ENCODE measurements at places on chromosomes 7 and 10. TPM values are rescaled to one million over a fixed set of nuclear protein-coding genes. Genes with fewer than 3 reads are reported as not detected.

DNA sequence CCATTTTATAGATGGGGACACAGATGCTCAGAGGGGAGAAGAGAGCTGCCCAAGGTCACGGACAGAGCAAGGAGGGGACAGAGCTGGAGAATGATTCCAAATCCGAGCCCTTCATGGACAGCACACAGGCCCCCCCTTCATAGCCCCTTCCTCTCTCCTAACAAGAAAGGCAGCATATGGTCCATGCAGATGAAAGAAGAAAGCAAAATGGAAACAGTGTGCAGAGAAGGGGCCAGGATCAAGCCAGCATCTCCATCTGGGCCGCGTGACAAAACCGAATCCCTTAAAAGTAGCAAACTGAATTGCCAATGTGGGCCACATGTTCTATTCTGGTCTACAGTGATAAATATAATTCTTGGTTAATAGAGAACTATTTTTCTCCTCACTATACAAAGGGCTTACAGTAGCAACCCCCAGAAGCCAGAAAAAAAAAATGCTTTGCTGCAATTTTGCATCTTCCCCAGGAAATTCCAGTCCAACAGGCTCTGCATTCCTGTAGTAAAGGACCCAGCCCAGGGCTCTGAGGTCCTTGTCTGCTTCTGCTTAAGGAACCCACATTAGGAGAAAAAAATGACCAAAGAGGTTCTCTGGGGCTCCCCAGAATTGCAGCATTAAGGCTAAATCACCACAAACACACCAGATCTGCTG, 7.8 kb downstream of the CPXM2 start:
- no peak for DNase-seq
- peaks cover 3% of the 10 kb centered on the region for H3K4me1 ChIP-seq
- no peaks in the 10 kb centered on the region for H3K36me3 ChIP-seq

The NRG3 gene
- 1.6 TPM for total RNA-seq

- no peaks in the 10 kb centered on the region for H3K36me3 ChIP-seq
- H3K4me1 ChIP-seq, result peaks cover 9% of the 10 kb centered on the region
- no peak overlapping the region for H3K27ac ChIP-seq
- no peaks in the 10 kb centered on the region for H3K27me3 ChIP-seq
- no peak for DNase-seq
These were observed 15.9 kb downstream of the HYCC1 start for GRCh38 chr7:22997871-22998518.

GRCh38 chr10:11191678-11192077, 174.0 kb downstream of the CELF2 start:
- no peak overlapping the region for H3K27ac ChIP-seq
- H3K4me3 ChIP-seq, result no peak overlapping the region
- H3K4me1 ChIP-seq, result peaks cover 9% of the 10 kb centered on the region
- no peaks in the 10 kb centered on the region for H3K36me3 ChIP-seq

GRCh38 chr7:42167206-42167605, 69.8 kb downstream of the GLI3 start:
- no peaks in the 10 kb centered on the region for H3K27me3 ChIP-seq
- peaks cover 4% of the 10 kb centered on the region for H3K36me3 ChIP-seq
- no peak for DNase-seq
- no peaks in the 10 kb centered on the region for H3K4me1 ChIP-seq

GRCh38 chr10:72756674-72757385, 64.9 kb downstream of the MCU start:
- peaks cover 8% of the 10 kb centered on the region for H3K4me1 ChIP-seq
- no peaks in the 10 kb centered on the region for H3K27me3 ChIP-seq
- H3K27ac ChIP-seq, result peak overlapping the region; percentile 54
- H3K4me3 ChIP-seq, result peak overlapping the region; percentile 44
- DNase-seq, result peak; percentile 49
- no peaks in the 10 kb centered on the region for H3K36me3 ChIP-seq

DNA sequence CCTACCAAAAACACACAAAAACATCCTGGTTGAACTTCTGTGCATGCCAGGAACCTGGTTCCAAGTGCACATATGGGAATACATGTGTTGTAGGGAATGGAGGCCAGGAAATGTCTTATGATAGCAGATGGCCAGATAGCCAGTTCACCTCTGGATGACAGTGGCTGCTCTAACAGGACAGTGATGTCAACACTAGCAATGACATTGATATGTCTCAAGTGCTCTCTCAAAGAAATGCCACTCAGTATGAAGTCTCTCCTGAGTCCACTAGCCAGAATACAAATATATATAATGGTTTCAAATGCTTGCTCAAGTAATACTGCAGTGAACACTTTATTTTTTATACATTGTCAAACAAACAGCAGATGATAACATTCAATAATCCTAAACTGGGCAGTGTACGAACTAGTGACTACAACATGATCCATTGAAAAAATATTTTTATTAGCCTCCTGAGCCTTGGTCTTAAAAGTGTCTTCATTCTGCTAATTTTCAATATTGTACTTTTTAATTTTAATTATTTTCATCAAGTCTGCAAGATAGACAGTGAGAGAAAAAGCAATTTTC, 26.0 kb upstream of the PCDH15 start:
- H3K4me1 ChIP-seq, result no peaks in the 10 kb centered on the region
- H3K27me3 ChIP-seq, result no peaks in the 10 kb centered on the region
- no peak overlapping the region for H3K4me3 ChIP-seq
- no peak overlapping the region for H3K27ac ChIP-seq

GRCh38 chr10:27654284-27654683, 91.3 kb downstream of the MKX start:
- H3K4me3 ChIP-seq, result no peak overlapping the region
- no peaks in the 10 kb centered on the region for H3K27me3 ChIP-seq
- no peaks in the 10 kb centered on the region for H3K4me1 ChIP-seq
- H3K36me3 ChIP-seq, result no peaks in the 10 kb centered on the region
- DNase-seq, result no peak

The PON2 gene
- total RNA-seq, result 26.7 TPM

DNA sequence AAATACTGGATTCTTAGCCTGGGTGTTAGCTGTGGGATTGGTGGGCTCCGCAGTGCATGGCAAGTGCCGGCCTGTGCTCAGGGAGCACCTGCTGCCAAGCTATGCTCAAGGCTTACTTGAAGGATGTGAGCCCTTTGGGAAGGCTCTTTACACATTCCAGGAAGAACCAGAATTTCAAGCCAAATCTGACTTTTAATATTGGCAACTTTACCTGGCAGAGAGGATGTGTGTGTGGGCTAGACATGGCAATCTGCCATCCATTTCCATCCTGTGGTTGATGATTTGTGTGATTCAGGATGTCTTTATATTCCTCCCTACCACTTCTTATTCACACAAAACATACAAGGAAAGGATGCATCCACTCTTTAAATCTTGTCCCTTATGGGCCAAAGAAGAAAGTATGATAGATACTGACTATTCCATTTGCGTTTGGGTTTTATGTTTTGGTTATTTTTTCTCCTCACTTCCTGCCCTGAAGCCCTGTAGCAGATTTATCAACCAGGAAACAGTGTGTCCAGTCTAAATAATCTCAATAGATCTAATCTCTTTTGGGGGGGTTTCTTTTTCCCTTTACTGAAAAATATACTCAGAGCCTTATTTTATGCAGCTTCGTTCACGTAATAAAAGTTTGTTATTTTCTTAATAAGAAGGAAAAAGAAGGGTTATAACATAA, 247.1 kb downstream of the COBL start:
- H3K27me3 ChIP-seq, result no peaks in the 10 kb centered on the region
- H3K4me3 ChIP-seq, result no peak overlapping the region
- no peak for DNase-seq
- no peak overlapping the region for H3K27ac ChIP-seq
- H3K4me1 ChIP-seq, result peaks cover 2% of the 10 kb centered on the region

GRCh38 chr7:155322530-155322929, 24.9 kb downstream of the INSIG1 start:
- DNase-seq, result no peak
- H3K4me1 ChIP-seq, result no peaks in the 10 kb centered on the region
- H3K36me3 ChIP-seq, result no peaks in the 10 kb centered on the region
- H3K27me3 ChIP-seq, result no peaks in the 10 kb centered on the region

The DBNL gene
- 52.8 TPM for total RNA-seq

The SEPTIN7 gene
- total RNA-seq, result 188 TPM

The PAPOLB gene
- 0.13 TPM for total RNA-seq

DNA sequence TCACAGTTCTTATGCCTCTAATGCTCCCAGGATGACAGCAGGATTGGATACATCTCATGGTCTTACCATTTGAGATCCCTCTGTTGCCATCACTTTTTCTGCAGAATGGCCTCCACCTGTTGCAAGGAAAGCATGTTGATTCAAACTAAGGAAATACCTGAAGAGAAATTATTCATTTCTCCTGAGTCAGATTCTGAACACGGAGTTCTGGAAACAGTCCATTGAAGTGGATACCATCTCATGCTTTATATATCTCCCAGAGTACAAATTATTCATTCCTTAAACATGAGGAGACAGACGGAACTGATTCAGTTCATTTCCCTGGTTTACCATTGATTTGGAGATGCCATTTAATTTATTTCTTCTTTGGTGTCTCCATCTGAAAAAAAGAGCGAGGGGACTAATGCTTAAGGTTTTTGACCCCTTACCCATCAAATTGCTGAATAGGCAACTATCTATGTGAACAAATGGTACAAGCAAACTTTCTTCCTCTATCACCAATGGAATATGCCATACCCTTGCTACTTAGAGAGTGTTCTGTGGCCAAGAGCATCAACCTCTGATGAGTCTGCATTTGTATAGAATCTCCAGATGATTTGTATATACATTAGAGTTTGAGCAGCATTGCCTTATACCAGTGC, 305.0 kb upstream of the LRGUK start:
- no peak overlapping the region for H3K4me3 ChIP-seq
- DNase-seq, result no peak
- no peaks in the 10 kb centered on the region for H3K27me3 ChIP-seq
- no peak overlapping the region for H3K27ac ChIP-seq
- no peaks in the 10 kb centered on the region for H3K36me3 ChIP-seq

DNA sequence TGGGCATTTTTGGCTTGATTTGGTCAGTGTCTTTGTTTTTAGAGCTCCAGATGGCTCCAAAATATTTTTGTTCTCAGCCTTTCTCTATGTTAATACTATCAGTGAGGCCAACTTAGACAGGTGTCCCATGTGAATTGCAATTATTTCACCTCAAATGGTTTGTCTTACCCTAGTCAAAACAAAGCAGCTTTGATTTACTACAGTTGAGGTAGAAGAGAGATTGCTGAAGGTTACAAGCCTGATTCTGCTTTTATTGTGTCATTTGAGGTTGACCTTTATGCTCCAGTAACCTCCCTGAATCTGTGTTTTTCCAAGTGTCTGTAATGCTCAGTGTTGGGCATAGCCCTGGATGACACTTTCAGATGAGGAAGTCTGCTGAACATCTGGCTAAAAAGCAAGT, 882.9 kb downstream of the NRG3 start:
- H3K4me3 ChIP-seq, result no peak overlapping the region
- no peak overlapping the region for H3K27ac ChIP-seq
- H3K36me3 ChIP-seq, result peaks cover 8% of the 10 kb centered on the region
- no peaks in the 10 kb centered on the region for H3K27me3 ChIP-seq
- peaks cover 2% of the 10 kb centered on the region for H3K4me1 ChIP-seq
- DNase-seq, result no peak

The SFTPA1 gene
- total RNA-seq, result not detected

DNA sequence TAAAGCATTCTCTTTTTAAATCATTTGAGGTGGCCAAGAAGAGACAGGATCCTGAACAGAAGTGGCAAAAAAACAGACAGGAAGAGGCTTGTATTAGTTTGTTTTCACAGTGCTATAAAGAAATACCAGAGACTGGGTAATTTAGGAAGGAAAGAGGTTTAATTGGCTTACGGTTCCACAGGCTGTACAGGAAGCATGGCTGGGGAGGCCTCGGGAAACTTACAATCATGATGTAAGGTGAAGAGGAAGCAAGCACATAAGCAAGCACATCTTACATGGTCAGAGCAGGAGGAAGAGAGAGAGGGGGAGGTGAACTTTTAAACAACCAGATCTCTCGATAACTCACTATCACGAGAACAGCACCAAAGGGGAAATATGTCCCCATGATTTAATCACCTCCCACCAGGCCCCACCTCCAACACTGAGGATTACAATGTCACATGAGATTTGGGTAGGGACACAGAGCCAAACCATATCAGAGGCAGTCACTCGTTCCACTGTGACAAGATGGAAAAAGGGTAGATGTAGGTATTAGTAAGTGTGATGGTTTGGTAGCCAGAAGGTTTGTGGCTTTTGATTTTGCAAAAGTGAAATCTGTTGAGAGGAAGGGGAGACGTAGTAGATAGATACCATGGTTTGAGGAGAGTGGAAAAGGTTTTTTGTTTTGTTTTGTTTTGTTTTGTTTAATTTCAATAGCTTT, 5.1 kb downstream of the MSRB2 start:
- H3K4me3 ChIP-seq, result no peak overlapping the region
- H3K27me3 ChIP-seq, result no peaks in the 10 kb centered on the region
- peaks cover 9% of the 10 kb centered on the region for H3K4me1 ChIP-seq
- no peak overlapping the region for H3K27ac ChIP-seq

DNA sequence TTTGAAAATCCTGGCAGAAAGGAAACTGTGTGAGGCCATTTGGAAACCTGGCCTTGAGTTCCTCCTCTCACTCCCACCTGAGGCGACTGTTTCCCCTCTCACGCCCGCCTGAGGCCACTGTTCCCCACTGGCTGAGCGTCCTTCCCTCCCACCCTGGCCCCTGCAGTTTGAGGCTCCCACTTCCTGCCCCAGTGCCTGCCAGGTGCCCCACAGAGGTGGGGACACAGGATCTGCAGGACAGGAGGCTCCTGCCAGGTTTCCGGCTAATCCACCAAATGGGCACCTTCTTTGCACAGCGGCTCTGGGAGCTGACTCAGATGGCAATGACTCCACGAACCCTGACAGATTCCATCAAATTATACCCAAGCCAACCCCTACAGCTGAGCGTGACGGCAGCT, 24.3 kb upstream of the LARP4B start:
- H3K27me3 ChIP-seq, result no peaks in the 10 kb centered on the region
- no peak for DNase-seq
- no peaks in the 10 kb centered on the region for H3K36me3 ChIP-seq
- no peak overlapping the region for H3K4me3 ChIP-seq
- no peaks in the 10 kb centered on the region for H3K4me1 ChIP-seq

- H3K27ac ChIP-seq, result no peak overlapping the region
- H3K4me1 ChIP-seq, result no peaks in the 10 kb centered on the region
- H3K4me3 ChIP-seq, result no peak overlapping the region
- no peaks in the 10 kb centered on the region for H3K27me3 ChIP-seq
- H3K36me3 ChIP-seq, result no peaks in the 10 kb centered on the region
These were observed 87.3 kb downstream of the SDHAF3 start for GRCh38 chr7:97204821-97205220.

DNA sequence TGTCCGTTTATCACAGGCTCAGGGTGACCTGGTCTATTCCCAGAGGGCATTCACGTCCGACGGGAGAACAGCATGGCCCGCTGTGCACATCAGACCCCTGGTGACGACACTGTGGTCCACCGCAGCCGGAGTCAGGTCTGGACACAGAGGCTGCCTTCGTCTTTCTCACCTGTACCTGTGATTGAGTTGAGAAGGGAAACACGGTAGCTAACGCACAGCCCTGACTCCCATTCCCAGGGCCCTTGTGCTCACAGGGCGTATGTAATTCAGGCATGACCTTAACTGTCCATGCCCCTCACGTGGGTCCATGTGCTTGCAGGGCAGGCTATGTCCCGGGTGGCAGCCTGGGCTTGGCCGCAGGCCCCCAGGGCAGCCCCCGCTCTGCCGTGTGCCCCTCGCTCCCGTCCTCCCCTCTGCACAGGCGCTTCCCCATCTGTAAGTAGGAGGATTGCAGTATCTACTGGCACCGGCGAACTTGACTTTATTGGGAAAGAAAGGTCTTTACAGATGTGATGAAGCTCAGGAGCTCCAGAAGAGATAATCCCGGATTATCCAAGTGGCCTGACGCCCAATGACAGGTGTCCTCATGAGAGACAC, 221.3 kb upstream of the TCERG1L start:
- DNase-seq, result no peak
- H3K4me3 ChIP-seq, result no peak overlapping the region
- no peak overlapping the region for H3K27ac ChIP-seq
- H3K4me1 ChIP-seq, result no peaks in the 10 kb centered on the region
- no peaks in the 10 kb centered on the region for H3K36me3 ChIP-seq

- no peaks in the 10 kb centered on the region for H3K27me3 ChIP-seq
- no peaks in the 10 kb centered on the region for H3K36me3 ChIP-seq
- H3K4me1 ChIP-seq, result no peaks in the 10 kb centered on the region
These were observed 139.6 kb downstream of the SKAP2 start for GRCh38 chr7:26724795-26725194.

The NRP1 gene
- total RNA-seq, result 4.1 TPM

All from H9 (cell line).